ENCODE measurements at places on chromosomes 1 and 21.

DNA sequence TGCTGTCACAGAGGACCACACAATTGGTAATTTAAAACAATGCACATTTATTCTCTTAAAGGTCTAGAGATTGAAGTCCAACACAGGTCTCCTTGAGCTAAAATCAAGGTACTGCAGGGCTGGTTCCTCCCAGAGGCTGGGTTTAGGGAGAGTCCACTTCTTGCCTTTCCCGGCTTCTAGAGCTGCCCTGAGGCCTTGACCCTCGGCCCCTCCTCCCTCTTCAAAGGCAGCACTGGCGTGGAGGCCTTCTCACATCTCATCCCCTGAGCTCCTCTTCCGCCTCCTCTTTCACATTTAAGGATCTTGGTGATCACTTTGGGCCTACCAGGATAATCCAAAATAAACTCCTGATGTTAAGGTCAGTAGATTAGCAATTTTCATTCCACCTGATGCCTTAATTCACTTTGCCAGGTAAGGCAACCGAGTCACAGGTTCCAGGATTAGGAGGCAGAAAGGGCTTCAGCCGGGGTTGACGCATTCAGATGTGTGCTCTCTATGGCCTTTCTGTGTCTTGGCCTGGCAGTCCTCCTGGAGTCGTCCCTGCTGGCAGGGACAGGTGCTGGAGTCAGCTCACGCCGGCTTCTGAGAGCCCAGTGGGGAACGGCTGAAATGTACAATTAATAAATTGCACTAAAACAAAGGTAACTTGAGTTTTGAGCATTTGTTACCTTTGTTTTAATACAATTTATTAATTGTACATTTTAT, 61.2 kb upstream of the ABCG1 start:
- DNase-seq = no peak

- DNase-seq = no peak
Measured at GRCh38 chr1:169576241-169576934, 9.9 kb downstream of the F5 start.

- no peak for DNase-seq
Measured at GRCh38 chr21:14613486-14614224, 67.5 kb upstream of the SAMSN1 start.

GRCh38 chr1:185957441-185958363, 223.5 kb downstream of the HMCN1 start:
- no peak for DNase-seq

- DNase-seq = no peak
Measured at GRCh38 chr1:243390162-243390791, 134.4 kb downstream of the SDCCAG8 start.

- no peak for DNase-seq
Measured at GRCh38 chr1:160761886-160762285, 22.8 kb downstream of the SLAMF7 start.

- DNase-seq = no peak
Measured at GRCh38 chr1:147551036-147551435, 9.7 kb downstream of the BCL9 start.

DNA sequence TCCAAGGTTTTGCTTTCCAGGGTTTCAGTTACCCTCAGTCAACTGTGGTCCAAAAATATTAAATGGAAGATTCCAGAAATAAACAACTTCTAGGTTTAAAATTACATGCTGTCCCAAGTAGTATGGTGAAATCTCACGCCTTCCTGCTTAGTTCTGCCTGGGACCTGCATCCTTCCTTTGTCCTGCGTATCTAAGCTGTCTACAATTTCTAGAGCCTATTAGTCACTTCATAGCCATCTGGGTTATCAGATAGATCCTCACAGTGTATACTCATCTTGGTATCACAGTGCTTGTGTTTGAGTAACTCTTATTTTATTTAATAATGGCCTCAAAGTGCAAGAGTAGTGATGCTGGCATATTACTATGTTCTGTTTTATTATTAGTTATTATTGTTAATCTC, 157.7 kb downstream of the ROR1 start:
- no peak for DNase-seq

- no peak for DNase-seq
Measured at GRCh38 chr1:176203735-176204134, 3.4 kb downstream of the COP1 start.

- DNase-seq = no peak
Measured at GRCh38 chr21:39046236-39046916, 136.9 kb downstream of the PSMG1 start.

DNA sequence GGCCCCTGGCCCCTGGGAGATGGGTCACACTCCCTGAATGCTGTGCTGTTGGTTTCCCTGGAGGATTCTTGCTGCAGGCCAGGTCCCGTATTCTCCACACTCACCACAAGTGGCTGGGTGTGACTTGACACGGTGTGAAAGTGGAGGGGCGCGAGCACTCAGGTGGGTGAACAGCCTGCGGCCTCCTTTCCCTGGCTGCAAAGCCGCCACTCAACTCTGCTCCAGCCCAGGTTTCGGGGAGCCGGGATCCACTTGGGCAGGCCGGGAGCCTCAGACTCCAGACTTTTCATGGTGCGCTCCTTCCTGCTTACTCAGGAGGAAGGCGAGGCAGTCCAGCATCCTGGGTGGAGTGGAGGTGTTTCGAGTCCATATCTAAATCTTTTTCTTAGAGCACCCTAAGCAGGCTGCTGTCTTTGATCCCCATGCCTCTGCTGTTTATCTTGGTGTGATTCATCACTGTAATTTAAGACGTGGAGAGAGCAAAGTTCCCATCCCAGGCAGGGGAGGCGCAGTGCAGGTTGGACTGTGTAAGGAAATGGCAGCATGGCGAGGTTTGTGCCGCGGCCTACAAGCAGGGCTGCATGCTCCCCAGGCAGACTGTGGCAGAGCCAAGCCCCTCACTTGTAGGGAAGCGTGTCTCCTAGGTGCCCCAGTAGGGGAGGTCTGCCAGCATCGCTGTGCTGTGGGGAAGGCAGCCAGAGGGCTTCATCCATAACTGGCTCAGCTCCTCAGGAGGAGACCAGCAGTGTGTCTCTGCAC, 29.6 kb downstream of the VANGL1 start:
- DNase-seq = no peak

- no peak for DNase-seq
Measured at GRCh38 chr21:42121794-42122193, 50.7 kb downstream of the UMODL1 start.

DNA sequence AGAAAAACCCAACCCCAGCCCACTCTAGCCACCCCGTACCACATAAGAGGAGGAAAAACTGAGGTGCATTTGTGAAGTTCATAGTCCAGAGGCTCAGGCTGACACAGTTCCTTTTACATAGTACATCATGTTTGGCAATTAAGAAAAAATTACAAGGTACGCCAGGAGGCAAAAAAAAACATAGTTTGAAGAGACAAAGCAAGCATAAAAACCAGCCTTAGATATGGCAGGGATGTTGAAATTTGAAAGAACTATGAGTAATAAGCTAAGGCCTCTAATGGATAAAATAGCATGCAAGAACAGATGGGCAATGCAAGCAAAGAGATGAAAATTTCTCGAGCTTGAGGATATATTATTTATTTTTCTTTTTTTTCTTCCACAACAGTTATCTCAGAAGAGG, 31.9 kb downstream of the MIXL1 start:
- DNase-seq = no peak

DNA sequence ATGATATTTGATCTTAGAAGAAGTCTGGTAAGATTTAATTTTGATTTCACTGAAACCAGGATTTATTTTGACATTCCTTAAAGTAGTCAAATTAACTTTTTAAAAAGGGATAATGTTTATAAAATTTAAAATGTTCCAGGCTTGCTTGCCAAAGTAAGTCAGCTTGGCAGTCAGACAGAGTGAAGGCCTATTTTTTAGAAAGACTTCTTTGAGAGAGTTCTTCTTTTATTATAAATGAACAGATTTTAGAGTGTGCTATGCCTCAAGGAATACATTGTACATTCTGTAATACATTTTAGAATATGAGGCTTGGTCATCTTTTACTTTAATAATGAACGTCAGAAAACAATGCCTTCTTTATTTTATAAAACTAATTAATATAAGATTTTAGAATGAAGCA, 138.7 kb downstream of the DISP1 start:
- DNase-seq = no peak

DNA sequence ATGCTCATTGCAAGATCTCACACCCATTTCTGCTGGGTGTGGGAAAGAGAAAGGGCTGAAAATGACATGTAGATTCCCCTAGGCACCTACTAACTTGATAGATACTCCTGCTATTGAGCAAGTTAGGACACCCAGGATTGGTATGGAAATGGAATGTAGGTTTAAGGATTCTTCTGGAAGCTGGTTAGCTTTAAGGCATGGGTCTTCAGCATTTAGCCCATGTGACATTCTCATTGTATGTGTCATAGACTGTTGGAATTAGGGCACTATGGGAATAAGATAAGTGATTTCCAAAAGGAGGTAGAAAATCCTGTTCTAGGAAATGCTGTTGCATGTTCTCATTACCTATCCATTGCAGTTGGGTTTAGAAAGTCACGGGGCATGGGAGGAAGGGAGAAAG, 76.2 kb downstream of the DISC1 start:
- DNase-seq = no peak

DNA sequence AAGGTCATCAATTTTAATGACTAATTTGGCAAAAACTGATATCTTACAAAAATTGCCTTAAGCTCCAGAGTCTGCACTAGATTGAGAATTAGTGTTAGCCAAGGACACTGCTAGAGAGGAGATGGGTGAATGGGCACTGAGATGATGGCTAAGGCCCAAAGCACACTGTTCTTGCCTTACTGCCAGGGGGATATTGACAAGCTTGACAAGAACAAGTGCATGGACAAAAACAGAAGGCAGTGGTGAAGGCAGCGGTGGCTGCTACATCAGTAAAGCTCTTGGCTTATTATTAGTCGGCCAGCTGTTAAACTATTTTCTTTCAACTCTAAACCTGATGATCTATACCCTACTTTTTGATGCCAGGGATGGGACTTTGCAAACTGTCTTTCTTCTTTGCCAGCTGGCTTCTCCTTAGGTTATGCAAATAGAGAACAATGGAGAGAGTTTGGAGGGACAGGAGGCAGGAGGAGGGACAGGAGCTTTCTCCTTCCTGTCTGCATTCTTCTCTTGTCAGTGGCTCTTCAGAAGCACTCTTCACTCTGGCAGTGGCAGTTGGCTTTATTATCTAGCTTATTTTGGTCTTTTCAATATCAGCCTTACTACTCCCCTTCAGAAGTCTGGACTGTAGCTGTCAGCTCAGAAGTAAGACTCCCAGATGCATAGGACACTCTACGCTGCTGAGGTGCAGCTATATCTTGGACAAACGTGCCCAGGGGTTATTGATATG, 853.5 kb upstream of the TMPRSS15 start:
- DNase-seq = no peak

DNA sequence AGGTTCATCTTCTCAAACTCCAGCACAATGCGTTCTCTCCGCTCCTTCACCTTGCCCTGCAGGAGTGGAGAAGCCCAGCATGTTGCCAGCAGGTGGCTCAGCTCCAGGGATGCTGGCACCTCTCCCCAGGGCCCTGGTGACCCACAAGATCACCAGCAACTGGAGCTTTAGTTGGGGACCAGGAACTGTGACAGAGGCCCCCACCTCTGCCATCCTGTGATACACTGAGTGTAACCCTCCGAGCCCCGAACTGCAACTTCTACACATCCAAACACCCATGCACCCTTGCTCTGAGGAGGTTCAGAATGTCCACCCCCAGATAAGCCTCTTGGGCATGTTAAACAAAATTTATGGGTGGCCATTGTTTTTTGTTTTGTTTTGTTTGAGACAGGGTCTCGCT, 4.5 kb upstream of the TRIM11 start:
- no peak for DNase-seq

DNA sequence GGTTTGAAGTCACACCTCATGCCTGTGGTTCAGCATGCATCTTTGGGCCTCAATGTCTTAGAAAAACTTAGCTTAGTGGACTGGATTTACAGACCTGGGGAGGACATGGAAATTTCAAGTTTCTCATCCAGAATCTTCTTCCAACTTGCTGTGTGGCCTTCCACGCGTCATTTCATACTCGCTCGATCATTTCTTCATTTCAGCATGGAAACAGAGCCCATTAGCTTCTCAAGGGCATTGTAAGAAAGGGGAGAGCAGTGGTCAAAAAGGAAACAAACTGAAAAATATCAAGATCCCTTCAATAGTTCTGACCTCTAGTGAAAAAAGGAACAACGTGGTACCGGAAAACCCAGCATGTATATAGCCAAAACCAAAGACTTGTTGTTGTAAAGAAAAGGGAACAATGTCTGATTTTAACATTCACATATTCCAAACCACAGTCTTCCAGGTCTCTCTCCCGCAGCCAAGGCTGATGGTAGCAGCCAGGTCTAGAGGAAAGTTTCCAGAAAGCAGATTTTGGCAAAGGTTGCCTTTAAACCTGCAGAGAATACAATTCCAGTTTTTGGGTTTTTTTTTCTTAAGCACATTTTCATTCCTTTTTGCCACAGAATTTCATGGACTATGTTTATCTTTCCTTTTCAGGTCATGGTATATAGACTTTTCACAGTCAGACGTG, 97.0 kb upstream of the CDC42BPA start:
- no peak for DNase-seq
